Stimulated activated CD4-positive, alpha-beta T cell treated with anti-CD3 and anti-CD28 coated beads, Interleukin-4, amount 100 ng/mL, for 24 hours (primary cell): ENCODE measurements at places on chromosomes 1 and 21.
A peak's percentile ranks its signal among the peaks of the same experiment; 100 is the strongest.

- DNase-seq = no peak
Measured at GRCh38 chr1:208577381-208577905, 333.3 kb upstream of the PLXNA2 start.

DNA sequence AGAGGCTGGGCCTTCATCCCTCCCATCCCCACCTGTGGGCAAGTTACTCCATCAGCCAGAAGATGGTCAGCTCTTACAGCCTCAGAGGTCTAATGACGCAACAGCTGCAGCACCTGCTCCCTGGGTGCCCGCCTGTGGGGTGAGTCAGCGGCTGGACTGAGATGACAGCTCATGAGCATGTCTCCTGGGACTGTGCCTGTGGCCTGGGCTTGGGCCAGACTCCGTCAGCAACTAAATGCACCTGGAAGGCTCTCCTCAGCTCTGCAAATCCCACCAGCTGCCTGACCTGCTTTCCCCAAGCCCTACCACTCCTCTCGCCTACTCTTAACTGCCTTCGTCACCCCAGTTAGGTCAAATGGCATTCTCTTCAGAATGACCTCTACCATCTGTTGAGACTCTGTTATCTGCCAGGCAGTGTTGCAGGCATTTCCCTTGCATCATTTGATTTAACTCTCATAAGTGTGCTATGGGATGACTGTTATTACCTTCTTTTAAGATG is 47.7 kb downstream of the ETS2 start:
- DNase-seq = no peak

GRCh38 chr1:80657044-80657643 is 1143.6 kb upstream of the ADGRL2 start:
- no peak for DNase-seq

DNA sequence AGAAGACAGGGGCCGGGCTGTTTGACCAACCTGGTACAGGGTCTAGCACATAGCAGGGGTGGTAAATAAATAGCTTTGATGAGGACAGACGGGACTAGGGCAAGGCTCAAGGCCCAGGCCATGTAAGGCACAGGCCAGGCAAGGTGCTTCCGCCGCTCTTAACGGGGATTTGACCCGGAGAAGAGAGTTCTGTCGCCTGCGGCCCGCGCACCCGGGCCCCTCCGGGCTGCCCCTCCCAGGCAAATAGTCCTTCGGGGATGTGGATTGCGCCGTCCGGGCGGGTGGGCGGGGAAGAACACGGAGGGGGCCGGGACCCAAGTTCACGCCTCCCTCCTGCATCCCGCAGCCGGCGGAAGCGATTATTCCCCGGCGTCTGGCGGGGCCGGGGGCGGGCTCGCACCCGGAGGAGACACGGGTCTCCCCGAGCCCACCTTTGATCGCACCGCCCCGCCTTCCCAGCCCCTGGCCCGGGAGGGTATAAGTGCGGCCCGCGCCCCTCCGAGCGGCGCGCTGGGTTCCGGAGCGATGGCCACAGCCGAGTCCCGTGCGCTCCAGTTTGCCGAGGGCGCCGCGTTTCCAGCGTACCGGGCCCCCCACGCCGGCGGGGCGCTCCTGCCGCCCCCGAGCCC is at the start of gene MIXL1:
MIXL1 (plus strand) TSS at position 508 of the 629 bp plus-strand sequence; CDS start at position 526, 18 bp downstream.
- DNase-seq = no peak

- no peak for DNase-seq
Measured at GRCh38 chr1:243269461-243269801, 13.6 kb downstream of the SDCCAG8 start.

GRCh38 chr1:212611000-212611948 is 2.7 kb downstream of the ATF3 start:
- no peak for DNase-seq

GRCh38 chr1:6434186-6434585 is 9.6 kb downstream of the ESPN start:
- no peak for DNase-seq

GRCh38 chr1:88216441-88216840 is 467.6 kb upstream of the PKN2 start:
- DNase-seq = no peak

- DNase-seq = no peak
Measured at GRCh38 chr1:46019348-46019747, 113.1 kb downstream of the PIK3R3 start.

GRCh38 chr1:74733604-74734484 is 892 bp downstream of the TYW3 start:
- DNase-seq = peak; percentile 53

DNA sequence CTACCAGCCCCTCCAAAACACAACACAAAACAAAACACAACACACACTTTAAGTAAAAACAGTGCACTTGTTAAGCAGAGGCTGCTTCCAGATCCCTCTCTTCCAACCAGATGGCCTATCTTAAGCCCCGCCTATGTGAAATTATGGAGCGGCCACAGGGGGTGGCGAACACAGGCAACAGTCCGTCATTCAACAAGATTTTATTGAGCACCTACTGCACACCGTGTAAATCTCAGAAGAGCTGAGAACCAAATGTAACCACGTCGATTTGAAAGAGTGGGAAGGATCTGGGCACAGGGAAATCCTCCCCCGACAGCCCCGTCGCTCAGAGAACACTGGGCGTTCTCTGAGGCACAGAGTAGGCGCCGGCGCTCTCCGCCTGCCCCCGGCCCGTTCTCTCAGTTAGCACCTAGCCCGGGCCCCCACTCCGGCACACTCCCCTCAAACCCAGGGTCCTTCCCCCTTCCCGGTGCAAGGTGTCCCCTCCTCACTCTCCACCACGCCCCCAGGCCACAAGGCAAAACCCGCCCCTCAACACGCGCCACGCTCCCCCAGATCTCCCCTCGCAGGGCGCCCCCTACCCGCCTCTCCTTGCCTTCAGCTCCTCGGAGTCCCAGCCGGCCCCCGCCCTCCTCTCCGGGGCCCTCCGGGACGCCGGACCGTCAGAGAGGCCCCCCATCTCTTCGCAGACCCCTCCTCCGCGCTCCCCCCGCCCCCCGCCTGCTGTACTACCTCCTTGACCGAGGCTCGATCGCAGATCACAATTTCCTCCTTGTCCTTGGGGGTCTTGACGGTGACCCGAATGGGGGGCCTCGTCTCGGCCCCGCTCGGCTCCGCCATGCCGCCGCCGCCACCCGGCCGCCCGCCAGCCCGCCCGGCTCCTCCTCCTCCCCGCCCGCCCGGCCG is 483 bp downstream of the UBQLN4 start:
- DNase-seq = peak; percentile 72

- no peak for DNase-seq
Measured at GRCh38 chr1:41495210-41495948, 10.9 kb upstream of the EDN2 start.

GRCh38 chr1:220336391-220337031 is 64.3 kb upstream of the RAB3GAP2 start:
- no peak for DNase-seq

DNA sequence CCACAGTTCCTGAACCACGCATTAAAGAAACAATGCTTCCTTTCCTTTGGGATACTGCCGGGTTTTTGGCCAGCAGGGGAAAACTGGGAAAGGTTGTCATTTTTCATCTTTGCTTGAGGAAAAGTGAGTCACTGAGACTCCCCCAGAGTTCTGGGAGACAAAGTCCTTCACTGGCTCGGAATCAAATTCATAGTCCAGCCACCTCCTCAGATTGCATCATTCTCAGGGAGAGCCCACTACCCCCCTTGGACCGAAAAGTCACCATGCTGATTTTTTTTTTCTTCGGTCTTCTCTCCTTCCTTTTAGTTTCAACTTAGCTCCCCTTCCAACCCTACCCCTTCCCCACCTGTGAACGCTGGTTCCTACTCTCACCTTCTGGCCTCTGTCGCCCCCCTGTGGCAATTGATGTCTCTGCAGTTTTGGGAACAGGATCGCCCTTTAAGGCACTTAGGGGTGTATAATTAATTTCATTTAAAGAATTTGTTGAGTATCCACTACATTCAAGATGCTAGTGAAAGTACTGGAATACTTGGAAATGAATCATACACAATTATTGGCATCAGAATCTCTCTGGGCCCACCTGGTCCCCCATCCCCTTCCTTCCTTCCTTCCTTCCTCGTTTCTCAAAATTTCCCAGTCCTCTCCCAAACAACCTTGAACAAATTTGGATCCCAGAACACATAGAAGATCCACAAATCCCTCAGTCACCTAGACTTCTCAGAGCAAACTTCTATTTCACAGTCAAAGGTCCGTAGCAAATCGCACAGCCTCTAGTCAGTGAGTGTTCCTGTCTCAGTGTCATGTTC is 6.9 kb downstream of the ACKR1 start:
- peak; percentile 62 for DNase-seq

DNA sequence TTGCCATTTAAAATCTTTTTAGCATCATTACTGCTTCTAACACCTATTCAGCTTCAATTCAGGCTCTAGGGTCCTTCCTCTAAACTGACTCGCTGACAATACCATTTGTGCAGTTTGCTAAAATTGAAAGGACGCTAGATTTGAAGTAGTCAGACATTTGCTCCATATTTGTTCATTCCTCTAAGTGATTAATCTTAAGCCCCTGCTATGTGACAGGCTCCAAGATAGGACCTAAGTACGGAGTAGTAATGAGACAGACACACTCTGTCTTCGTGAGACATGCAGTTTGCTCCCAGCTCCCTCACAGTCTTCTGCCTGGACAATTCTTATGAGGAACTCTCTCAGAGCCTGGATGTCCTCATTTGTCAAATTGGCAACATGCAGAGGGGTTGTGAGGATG is 26.1 kb upstream of the CD53 start:
- no peak for DNase-seq

DNA sequence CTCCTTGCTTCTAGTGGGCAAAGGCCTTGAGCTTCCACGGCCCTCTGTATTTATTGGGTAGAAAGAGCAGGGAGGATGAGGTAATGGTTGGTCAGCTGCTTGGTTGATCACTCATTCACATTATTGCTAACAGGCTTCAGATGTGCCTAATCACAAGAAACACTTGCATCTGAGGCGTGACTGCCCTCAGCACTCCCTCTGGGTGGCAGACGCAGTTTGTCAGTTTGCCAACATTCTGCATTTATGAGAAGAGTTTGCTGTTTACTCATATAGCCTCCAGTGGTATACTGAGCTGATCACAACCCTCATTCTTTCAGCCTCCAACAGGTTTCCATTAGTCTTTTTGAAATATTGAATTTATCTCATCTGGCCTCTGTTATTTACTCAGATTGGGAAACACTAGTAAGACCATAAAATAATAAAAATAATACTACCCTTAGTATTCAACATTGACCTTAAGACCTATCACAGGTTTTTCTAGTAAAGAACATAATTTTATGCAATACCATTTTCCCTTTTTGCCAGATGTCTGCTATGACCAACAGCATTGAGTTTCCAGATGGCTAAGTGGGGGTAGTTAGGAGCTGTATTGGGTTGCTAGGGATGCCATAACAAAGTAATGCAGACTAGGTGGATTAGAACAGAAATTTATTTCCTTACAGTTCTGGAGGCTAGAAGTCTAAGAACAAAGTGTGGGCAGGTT is 53.3 kb downstream of the PTGFR start:
- DNase-seq = no peak

DNA sequence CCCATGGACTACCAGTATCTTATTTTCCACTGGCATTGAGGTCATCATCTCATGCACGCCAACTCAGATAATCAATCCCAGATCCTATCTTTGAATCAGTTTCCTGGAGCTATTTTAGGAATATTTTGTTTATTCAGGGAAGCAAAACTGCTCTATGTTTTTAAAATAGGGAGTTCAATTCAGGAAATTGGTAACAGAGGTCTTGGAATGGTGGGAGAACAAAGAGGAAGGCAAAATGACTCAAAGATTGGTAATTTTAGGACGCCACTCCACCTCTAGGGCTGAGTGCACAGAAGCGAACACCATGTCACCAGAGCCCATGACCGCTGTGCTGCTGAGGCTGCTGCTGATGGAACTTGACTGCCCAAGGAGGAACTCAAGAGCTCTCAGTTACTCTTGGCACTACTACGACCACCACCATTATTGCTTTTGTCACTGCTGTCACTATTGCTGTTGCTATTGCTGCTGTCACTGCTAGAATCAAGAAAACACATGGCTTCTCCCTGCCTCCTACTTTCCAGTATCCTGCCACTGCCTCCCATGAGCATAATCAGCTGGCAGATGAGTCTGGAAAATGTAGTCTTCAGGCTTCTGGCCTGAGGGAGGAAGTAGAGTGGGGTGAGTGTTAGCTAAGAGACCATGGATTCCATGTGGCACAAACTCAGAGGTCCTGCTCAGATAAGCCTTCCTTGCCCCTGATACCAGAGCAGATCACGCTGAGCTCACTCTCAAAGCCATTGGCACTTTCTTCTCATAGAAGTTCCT is 71.6 kb upstream of the CNIH3 start:
- DNase-seq = no peak

DNA sequence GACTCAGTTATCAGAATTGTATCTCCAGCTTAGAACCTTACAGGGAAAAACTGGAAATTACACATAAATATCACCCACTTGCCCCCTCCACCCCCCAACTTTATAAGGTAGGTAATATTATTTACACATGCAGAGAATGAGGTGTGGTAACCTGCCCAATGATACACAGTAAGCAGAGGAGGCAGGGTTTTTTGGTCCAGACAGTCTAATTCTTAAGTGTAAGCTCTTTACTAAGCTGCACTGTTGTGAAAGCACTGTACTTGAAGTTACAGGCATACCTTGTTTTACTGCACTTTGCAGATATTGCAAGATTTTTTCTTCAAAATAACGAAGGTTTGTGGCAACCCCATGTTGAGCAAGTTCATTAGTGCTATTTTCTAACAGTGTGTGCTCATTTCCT is 24.8 kb upstream of the MYOCOS start:
- no peak for DNase-seq

GRCh38 chr1:156547982-156548381 is 24.4 kb downstream of the IQGAP3 start:
- no peak for DNase-seq

DNA sequence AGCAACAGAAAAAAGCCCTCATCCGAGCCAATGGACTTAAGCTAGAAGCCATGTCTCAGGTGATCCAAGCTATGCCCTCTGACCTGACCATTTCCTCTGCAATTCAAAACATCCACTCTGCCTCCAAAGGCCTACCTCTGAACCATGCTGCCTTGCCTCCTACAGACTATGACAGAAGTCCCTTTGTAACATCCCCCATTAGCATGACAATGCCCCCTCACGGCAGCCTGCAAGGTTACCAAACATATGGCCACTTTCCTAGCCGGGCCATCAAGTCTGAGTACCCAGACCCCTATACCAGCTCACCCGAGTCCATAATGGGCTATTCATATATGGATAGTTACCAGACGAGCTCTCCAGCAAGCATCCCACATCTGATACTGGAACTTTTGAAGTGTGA is 20.7 kb downstream of the NR5A2 start:
- DNase-seq = no peak

GRCh38 chr1:89440911-89441310 is 77.1 kb downstream of the GBP6 start:
- DNase-seq = no peak

GRCh38 chr1:158333405-158334155 is 2.2 kb upstream of the CD1B start:
- DNase-seq = no peak

DNA sequence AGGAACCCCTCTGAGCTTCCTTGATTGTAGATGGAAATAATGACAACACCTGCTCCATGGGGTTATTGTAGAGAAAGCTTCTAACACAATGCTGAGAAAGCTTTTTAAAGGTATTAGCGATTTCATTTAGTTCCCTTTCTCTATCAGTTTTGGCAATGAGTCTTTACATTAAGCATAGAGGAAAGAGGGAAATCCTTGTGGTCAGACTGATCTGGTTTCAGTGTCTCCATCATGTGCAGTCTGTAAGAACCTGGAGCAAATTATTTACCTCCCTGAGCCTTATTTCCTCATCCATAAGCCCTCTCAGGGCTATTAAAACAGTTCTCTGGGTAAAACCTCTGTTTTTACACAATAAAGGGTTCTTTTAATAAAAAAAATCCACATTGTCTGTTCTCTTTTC is 87.5 kb downstream of the FGGY start:
- no peak for DNase-seq

- peak; percentile 21 for DNase-seq
Measured at GRCh38 chr1:226002667-226003501, 3.7 kb upstream of the SDE2 start.
